ENCODE measurements at places on chromosomes 16 and 17.

- DNase-seq = peak; percentile 17
These were observed 66.1 kb downstream of the AXIN2 start for GRCh38 chr17:65495122-65496055.

- DNase-seq = no peak
These were observed 1.3 kb downstream of the SLC2A4 start for GRCh38 chr17:7282752-7283321.

- DNase-seq = no peak
These were observed 8.4 kb downstream of the MTHFSD start for GRCh38 chr16:86546638-86547013.

DNA sequence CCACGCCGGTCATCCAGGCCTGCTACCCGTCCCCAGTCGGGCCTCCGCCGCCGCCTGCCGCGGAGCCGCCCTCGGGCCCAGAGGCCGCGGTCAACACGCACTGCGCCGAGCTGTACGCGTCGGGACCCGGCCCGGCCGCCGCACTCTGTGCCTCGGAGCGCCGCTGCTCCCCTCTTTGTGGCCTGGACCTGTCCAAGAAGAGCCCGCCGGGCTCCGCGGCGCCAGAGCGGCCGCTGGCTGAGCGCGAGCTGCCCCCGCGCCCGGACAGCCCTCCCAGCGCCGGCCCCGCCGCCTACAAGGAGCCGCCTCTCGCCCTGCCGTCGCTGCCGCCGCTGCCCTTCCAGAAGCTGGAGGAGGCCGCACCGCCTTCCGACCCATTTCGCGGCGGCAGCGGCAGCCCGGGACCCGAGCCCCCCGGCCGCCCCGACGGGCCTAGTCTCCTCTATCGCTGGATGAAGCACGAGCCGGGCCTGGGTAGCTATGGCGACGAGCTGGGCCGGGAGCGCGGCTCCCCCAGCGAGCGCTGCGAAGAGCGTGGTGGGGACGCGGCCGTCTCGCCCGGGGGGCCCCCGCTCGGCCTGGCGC is 2.4 kb downstream of the HIC1 start:
- no peak for DNase-seq

- DNase-seq = no peak
These were observed 12.7 kb downstream of the LIG3 start for GRCh38 chr17:34993031-34993430.

- DNase-seq = no peak
These were observed 21.3 kb upstream of the RPL38 start for GRCh38 chr17:74182041-74182723.

GRCh38 chr17:32120141-32120540 is 22.2 kb upstream of the RHOT1 start:
- DNase-seq = no peak

DNA sequence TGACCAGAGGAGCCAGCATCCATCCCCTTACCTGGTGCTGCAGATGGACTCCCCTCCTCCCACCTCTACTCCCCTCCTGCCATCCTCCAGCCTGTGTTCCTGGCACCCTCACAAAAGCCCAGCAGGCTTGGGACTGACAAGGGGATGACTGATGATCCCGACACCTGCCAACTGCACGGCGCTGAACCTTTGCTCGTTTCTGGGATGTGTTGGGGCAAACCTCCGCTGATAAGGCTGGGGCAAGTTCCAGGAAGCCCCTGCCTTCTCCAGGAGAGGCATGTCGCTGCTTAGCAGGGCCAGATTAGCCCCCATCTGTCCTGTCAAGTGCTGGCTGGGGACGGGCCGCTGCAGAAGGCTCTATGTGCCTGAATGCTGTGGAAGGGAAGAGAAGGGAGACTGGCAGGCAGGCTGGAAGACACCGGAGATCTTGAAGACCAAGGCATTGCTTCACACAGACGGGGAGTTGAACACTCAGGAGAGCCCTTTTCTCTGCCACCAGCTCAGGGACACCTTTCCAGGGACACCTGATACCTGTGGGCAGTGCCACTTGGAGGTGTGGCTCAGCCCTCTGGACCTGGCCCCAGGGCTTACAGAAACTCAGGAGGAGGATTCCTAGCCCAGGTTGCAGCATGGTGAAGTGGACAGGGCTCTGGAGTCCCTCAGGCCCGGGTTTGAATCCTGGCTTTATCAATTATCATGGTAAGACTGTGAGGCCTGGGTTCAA is 973 bp upstream of the KRT15 start:
- no peak for DNase-seq

GRCh38 chr16:75345711-75346110 is 87.6 kb downstream of the CFDP1 start:
- DNase-seq = no peak

- no peak for DNase-seq
These were observed 1.3 kb downstream of the CCR10 start for GRCh38 chr17:42680331-42680808.

DNA sequence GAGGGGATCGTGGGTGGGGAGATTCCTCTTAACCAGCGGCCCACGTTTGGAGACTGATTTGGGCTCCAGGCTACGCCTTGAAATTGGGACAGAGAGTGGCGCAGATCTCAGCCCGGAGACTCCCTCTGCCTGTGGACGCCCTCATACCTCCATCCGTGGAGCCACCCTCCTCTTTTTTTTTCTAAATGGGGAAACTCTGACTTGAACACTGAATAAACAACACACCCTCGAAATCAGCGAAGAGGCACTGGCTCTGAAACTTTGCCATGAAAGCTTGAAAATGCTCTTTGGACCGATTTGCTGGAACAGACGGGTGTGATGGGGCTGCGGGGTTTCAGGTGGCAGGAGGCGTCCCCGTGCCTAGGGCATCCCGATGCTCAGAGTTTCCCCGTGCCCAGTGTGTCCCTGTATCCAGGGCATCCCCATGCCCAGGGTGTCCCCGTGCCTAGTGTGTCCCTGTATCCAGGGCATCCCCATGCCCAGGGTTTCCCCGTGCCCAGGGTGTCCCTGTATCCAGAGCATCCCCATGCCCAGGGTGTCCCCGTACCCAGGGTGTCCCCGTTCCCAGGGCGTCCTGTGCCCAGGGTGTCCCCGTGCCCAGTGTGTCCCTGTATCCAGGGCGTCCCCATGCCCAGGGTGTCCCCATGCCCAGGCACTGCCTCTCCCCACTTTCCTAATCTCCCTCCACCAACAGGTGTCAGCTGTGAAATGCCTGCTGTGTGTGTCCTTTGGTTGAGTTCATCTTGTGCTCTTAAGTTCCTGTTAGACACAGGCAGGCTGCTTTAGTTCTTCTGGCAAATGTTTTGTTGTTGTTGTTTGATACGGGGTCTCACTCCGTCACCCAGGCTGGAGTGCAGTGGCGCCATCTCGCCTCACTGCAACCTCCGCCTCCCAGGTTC is 187.0 kb downstream of the SEC14L1 start:
- DNase-seq = no peak

- DNase-seq = no peak
These were observed 2.9 kb downstream of the OR1F1 start for GRCh38 chr16:3190949-3191353.

DNA sequence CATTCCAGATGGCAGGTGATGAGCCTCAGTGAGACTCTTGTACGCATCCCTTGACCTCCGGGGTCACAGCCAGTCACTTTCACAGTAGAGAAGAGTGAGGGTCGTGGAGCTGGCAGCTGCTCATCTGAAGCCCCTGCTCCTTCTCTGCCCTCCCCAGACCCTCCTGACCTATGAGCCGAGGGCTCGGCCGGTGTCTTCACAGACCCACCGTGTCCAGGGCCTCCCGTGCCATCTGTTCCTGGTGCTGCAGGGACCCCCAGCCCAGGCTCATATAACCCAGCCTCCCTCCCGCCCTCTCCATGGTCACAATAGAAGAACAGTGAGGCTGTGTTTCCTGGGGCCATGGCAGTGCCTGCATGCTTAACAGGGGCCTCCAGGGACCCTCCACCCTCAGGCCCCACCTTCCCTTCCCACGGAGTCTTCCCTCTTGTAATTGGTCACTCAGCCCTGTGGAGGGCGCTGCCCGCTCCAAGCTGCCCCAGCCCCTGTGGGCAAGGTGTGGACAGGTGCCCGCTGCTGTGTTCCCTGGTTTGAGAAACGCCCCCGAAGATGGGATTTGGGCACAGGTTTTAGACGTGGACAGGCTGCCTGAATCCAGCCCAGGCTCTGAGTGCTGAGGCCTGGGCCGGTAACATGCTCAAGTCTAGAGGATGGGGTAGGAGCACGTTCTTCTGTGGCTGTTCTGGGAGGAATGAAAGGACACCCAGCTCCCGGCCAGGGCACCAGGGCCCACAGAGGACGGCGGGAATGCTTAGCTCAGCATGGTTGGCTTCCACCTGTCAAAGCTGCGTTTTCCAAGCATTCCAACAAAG is 38.7 kb downstream of the ACSF3 start:
- no peak for DNase-seq

DNA sequence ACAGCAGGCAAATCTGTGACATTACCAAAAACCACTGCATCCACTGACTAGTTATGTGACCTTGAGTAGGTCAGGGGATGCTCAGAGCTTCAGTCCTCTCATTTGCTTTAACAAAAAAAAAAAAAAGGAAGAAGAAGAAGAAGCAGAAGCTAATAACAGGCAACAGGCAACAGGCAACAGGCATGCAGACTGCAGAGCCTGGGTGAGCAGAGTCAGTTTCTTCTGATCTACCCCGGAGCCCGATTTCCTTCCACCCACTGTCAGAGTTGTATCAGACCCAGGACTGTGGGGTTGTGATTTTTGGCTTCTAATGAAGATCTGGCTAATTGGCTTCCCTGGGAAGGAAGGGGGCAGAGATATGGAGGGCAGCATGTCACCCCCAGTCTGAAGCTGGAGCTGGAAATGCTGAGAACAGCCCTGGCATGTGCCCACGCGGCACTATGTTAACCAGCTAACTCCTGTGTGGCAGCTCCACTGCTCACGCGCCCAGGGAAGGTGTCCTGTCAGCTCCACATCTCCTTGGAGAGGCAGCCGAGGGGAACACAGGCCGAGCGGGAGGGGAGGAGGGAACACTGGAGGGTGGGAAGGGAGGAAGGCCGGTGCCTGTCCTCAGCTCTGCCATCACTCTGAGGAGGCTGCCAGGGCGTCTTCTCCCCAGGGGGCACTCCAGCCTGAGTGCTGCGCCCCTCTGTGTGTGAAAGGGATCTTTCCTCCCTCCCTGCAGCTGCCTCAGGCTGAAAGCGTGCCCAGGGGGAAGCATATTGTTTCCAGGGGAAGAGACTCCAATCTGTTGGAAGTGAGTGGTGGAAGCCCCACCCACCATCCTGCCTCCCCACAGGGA is 17.6 kb downstream of the SRCIN1 start:
- no peak for DNase-seq

- DNase-seq = peak; percentile 97
These were observed 721 bp upstream of the SOCS3 start for GRCh38 chr17:78360371-78361224.

- no peak for DNase-seq
These were observed 10.3 kb downstream of the UBALD1 start for GRCh38 chr16:4604401-4604800.

DNA sequence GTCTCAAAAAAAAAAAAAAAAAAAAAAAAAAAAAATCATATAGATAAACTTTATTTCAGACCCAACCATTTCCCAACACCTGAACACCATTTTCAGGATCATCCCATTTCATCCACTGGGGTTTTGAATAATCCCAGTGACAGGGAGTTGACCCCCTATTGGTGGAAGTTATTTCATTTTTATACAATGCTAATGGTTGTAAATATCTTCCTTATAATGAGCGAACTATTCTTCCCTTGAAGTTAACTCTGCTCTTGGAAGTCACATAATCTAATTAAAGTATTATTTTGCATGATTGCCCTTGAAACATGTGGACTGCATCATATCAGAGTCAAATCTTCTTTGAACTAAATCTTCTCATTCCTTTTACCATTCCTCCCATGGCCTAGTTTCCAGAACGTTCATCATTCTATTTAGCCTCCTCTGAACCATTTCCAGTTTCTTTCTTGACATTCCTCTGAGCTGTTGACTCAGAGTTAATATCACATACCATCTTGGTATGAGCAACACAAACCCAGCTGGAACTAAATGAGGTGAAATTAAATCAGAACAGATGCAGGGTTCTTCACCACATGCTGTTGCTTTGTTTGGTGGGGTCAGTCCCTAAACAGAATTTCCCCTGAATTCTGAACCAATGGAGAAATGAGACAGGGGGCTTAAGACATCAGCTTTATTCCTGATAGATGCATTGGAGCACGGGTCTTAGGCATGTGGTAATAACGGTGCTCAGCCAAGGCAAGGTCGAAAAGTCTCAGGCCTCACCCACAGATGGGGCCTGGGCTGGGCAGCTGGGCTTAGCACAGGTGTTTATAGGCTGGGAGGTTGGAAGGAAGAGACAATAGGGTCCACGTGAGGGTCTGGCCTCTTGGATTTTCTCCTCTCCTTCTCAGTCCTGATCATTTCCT is 8.9 kb downstream of the HSD17B2 start:
- no peak for DNase-seq

DNA sequence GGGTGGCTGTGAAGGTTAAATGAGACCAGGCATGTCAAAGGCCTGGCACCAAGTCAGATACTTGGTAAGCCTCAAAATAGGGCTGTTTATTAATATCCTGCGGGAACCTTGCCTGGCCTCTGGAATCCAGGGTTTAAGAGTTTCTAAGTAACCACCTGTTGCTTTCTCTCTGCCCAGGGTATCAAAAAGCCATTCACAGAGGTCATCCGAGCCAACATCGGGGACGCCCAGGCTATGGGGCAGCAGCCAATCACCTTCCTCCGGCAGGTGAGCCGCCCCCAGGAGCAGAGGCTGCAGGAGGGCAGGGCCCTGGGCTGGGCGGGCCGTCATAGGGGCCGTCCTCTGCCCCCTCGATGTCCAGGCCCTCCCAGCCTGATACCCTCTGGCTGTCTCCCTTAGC is 13.3 kb downstream of the GPT2 start:
- DNase-seq = no peak
